ENCODE measurements at places on chromosomes 4 and X.

GRCh38 chrX:100654261-100654660 lies 10.3 kb downstream of the SRPX2 start:
- DNase-seq = no peak

DNA sequence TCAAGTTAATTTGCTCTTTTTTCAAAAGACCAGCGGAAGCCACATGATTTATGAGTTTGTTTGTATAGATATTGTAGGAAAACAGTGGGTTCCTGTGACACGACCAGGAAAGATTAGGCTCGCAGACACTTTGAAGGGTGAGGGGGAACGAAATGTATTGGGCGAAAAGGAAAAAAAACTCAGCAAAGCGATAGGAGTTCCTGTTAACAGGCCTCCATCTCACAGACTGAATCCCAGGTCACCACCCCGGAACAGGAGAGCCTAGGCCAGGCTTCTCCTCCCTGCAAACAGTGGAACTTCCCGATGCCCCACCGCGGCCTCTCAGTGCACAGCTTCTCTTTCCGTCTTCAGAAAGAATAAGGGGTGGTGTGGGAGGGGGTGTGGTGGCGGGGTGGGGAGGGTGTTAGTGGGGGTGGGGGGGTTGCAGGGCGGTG lies 181.8 kb upstream of the GPRIN3 start:
- DNase-seq = no peak

DNA sequence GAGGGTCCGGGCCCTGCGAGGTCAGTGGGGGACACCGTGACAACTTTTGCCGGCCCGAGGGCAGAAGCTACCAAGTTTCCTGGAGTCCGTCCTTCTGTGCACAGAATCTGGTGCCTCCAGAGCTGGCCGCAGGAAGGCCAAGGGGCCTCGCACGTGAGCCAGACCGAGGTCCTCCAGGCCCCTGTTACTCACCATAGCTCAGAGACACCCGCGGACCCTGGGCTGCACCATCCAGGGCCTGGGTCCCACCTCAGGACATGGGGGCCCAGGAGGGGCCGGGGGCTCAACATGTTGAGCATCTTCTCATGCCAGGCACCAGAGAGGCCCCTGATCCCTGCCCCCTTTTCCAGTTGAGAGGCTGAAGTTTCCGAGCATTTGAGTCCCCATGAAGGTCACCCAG lies 87.9 kb downstream of the HMX1 start:
- DNase-seq = no peak

DNA sequence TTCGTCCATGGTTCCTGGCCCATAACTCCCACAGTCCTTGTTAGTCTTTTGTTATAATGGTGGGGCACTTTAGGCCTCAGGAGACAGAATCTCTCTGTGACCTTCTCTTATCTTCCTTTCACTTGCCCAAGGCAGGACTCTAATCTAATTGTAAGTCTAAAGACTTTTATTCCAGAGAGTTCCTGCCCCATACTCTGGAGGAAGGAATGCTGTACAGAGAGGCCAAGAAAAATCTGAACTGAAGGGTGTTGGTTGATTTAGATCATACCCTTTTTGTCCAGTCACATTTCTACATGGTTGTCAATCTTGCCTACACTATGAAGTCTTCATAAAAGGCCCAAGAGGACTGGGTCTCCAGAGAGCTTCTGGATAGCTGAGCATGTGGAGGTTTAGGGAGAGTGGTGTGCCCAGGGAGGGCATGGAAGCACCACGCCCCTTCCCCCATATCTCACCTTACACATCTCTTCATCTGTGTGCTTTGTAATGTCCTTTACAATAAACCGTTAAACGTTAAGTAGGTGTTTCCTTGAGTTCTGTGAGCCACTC lies 84.5 kb downstream of the AFF1 start:
- no peak for DNase-seq

GRCh38 chr4:56048702-56049431 lies 100.1 kb downstream of the CEP135 start:
- DNase-seq = no peak

DNA sequence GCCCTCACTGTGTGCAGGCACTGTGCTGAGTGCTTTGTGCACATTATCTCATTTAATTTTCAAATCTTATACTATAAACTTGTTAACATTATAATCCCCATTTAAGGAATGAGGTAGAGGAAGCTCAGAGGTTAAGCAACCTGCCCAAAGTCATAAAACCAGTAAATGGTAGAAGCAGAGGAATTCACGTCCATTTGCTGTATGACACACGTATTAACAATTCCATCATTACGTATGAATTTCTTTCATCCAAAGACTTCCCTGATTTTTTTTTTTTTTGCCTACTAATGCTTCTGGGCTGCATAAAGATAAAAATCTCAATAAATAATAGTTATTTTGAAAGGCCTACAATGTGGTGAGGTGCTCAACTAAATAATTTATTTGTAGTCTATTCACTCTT lies 64.5 kb upstream of the H2AZ1 start:
- no peak for DNase-seq

Measured in SIG-M5 (cell line).